ENCODE measurements at places on chromosomes 16 and 17.

GRCh38 chr16:78697426-78697825, 598.0 kb downstream of the WWOX start:
- DNase-seq: no peak

GRCh38 chr16:84841787-84842300, 22.1 kb downstream of the CRISPLD2 start:
- DNase-seq: no peak

DNA sequence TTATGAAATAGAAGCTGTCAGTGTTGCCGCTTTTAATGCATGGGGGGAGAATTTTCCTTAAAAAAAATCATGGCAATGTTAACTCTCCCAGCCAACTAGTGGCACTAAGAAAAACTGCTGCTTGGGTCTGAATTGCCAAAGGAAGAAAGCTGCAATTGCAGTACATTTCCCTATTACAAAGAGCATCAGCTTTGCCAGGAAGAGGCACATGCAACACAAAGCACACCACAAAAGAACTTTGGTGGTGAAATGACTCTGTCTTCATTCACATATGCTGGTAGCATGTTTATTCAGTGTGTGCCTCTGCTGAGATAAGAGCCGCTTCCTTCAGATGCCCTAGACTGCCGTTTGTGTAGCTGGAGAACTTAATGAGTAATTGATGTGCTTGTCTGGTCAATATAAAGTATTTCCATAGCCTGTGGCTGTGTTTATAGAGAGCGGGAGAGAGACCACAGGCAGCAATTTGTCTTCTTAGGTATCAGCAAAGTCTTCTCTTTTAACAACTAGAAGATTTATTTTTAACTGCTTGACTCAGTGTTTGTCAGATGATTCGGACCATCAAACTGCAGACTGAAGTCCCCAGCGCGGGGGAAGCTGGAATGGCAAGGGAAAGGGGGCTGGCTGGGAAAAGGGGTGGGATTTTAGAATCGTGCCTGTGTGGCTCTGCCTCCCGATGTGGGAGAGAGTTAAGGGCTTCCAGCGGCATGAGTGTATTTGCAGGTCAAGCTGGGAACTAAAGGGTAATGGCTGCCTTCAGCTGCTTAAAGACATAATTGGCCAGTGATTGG, 115.1 kb downstream of the MRTFB start:
- DNase-seq: no peak

DNA sequence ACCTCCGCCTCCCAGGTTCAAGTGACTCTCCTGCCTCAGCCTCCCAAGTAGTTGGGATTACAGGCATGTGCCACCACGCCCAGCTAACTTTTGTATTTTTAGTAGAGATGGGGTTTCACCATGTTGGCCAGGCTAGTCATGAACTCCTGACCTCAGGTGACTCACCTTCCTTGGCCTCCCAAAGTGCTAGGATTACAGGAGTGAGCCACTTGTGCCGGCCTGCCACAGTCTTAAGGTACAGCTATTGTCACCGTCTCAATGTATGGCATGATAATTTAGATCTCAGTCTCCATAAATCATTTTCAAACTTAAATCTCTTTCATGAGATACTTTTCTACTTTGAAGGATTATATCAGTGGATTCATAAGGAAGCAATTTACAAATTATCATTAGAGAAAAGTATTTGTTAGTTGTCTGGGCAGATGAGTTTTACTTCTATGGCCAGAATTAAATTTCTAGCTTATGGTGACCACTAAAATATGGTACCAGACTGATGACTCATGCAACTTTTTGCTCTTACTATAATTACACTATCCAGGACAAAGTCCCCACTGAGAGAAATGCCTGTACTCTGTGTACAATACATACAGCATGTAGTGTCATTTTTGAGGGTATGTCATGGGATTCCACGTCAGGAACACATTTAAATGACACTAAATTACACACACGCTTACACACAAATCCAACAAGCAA, 1230.3 kb upstream of the GOT2 start:
- DNase-seq: no peak
